SK-N-SH (cell line): ENCODE measurements at places on chromosomes 2 and 18.

DNA sequence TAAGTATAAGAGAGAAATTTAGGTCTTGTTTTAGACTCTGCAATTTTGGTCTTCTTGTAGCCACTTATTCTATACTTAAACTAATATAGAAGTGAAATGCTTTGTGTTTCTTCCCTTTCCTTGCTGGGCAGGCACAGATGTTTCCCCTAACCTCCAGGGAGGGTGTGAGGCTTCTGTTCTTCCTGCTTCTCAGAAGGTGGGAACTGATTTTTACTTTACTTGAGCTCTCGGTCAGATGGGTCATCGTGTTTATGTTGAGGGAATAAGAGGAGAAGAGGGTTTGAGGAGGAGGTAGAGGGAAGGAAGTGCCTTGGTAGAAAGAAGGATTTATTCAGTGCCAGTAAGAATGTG is 92.5 kb upstream of the CXCR4 start:
- no peak for DNase-seq

- DNase-seq = no peak
These were observed 92.3 kb downstream of the KLF7 start for GRCh38 chr2:207073412-207073800.

DNA sequence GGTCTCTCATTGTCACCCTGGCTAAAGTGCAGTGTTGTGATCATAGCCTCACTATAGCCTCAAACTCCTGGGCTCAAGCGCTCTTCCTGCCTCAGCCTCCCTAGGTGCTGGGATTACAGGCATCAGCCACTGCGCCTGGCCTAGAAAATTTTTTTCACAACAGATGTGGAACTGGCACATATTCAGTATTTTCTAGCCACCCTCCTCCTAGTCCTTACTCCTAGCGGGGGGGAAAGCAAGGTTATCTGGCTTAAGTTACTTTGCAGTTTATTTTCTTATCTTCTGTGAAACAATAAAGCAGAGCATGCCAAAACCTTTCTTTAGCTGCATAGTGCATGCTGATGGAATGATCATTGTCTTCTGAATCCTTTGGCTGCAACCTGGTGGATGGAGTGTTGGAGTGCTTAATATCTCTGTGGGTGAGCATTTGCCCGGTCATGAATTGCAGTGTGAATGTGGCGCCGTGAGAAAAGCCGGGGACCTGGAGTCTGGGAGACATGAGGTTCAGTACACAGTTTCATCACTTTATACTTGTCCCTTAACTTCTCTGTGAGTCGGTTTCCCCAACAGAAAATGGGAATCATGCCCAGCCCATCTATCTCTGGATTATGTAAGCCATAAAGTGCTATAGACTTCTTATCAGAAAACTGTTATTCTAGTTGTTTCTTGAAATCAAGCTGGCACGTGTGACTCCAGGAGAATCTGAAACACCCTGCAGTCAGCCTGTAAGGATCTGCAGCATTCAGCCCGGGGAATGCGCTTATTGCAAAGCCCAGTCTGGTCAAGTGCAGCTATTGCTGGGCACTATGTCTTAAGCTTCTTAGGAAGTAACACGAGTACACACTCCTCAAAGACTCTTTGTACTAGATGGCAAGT is 38.2 kb upstream of the MAP3K20 start:
- no peak for DNase-seq

DNA sequence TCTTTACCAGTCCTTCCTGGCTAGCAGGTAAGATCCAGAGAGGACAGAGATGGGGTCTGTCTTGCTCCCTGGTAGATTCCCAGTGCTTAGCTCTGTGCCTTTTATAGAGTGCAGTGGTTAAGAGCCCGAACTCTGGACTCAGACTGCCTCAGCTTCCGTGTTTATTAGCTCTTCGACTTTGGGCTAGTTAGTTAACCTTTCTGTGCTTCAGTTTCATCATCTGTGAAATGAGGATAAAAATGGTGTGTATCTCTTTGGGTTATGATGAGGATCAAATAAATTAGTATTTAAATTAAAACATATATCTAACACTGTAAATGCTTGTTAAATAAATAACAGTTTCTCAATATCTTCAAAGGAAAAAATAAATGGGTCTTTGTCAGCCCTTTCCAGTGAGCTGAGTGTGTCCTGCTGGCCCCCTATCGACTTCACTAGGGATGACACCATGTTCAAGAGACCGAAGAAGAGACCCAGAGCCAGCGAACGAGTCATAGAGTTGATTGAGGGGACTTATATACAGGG is 38.2 kb downstream of the CERS6 start:
- DNase-seq = no peak

DNA sequence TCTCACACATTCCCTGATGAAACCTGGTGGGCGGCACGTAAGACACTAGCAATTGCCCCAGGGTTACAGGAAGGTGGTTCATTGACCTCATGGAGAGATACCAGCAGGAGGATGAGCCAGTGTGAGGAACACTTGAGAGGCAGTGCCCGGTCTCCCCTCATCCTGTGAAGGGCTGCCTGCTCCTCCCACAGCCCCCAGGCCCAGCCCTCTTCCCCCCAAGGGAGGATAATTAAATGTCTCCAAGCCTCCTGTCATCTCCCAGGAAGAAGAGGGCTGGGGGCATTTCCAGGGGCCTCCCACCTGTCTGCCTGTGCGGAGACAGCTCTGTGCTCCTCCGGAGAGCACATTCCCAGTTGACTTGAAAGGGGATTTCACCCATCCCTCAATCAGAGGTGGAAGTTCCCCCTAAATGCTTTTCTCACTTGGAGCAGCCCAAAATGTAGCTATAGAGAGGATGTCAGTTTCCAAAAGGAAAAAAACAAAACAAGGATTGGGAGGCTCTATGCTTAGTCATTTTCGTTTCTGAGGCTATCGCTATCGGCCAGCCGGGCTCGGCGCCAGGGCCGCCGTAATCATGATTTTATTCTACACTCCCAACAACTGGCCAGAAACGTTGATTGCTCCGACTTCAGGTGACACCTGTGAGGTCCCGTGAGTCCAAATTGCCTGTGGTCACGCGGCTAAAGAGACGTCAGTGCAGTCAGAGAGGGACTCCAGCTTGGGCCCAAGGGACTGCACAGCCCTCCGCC is 7.1 kb downstream of the KCNF1 start:
- DNase-seq = no peak
